Activated CD8-positive, alpha-beta T cell treated with anti-CD3 and anti-CD28 coated beads, Interleukin-2, amount 10 ng/mL, durations not matched to agents 7 days and 5 days (primary cell): ENCODE measurements at places on chromosomes 2 and 18. TPM values are rescaled to one million over a fixed set of nuclear protein-coding genes. Genes with fewer than 3 reads are reported as not detected.
A peak's percentile ranks its signal among the peaks of the same experiment; 100 is the strongest.

- no peak overlapping the region for H3K4me3 ChIP-seq
- peaks cover 12% of the 10 kb centered on the region for H3K4me1 ChIP-seq
- H3K27me3 ChIP-seq = no peaks in the 10 kb centered on the region
- peaks cover 6% of the 10 kb centered on the region for H3K36me3 ChIP-seq
- no peak overlapping the region for H3K27ac ChIP-seq
- no peak for DNase-seq
These were observed 88.0 kb upstream of the ZFP36L2 start for GRCh38 chr2:43314299-43314927.

DNA sequence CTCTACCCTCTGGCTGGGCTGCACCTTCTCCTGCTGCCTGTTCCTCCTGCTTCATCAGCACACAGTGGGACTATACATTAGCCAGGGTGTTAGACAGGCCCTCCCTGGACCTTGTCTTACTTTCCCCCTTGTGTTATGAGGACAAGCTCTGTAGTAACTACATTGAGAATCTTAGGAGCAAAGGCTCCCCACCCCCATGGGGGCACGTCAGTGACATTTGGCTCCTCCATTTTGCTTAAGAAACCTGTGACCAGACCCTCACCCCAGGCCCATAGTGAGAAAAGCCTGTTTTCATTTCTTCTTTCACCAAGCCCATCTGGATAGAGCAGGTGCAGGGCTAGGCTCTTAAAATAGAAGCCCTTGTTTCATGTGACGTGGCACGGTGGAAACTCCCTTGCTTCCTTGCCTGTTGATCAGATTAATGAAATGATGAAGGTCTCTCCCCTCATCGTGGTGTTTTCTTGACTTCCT is 146.7 kb downstream of the RPIA start:
- H3K36me3 ChIP-seq = no peaks in the 10 kb centered on the region
- H3K27ac ChIP-seq = no peak overlapping the region
- H3K4me1 ChIP-seq = no peaks in the 10 kb centered on the region
- no peak for DNase-seq
- no peak overlapping the region for H3K4me3 ChIP-seq
- peaks cover 17% of the 10 kb centered on the region for H3K27me3 ChIP-seq

Gene NTSR2
- total RNA-seq = not detected

Gene LRATD1
- total RNA-seq = not detected

DNA sequence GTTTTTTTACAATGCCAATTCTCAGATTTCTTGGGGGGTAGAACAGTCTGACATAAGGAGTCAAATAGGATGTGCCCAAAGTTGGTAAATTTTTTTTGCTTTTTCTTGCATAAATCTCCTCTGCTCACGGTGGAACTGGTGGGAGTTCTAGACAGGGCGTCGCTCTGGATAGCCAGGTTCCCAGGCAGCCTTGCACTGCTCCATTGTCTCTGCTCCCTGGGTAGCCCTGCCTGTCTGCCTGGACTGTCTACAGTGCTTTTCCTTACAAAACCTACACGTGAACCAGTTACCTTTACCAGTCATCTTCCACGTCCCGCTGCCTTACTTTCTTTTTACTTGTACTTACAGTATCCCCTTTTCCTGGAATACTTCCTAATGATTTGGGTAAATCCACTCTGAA is 117.1 kb downstream of the ZNF407 start:
- H3K27me3 ChIP-seq = no peaks in the 10 kb centered on the region
- H3K4me3 ChIP-seq = no peak overlapping the region
- no peak for DNase-seq

DNA sequence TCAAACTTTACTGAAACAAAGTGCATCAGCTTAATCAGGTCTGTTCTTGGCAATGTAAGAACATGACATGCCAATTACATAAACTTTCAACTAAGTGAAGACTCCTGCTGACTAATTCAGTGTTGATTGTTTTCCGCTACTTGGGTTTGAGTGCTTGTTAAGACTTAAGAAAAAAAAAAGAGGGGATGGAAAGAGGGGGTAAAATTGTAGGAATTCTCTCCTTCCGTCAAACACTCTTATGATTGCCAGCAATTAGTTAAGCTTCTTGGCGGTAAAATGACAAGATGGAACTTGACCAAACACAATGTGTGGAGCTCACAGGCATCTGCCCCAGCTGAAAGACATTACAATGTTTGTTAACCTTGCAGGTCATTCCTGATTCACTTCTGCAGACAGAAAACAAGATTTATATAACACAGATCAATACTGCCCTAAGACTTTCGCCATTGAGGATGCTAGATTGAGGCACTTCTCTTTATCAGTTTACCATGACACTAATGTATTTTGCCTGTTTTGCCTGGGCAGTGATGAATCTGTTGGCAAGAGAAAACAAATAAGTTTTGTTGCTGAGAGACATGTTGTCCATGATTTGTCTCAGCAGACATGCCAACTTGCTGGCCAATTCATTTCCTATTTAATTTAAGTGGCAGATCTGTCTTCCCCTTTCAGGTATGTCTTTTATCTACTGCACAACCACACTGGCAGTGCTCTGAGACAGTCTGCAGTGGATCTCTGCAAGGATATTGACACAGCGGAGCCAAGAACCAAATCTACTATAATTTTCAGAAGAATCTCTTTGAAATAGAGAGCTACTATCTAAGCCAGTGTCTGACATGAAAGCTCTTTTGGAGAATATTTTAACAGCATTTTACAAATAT is 410.0 kb upstream of the KCNH7 start:
- DNase-seq = no peak
- H3K4me3 ChIP-seq = no peak overlapping the region
- no peaks in the 10 kb centered on the region for H3K4me1 ChIP-seq

- peaks cover 7% of the 10 kb centered on the region for H3K27me3 ChIP-seq
- DNase-seq = peak; percentile 53
- H3K4me1 ChIP-seq = peaks cover 38% of the 10 kb centered on the region
- H3K4me3 ChIP-seq = peak overlapping the region; percentile 43
These were observed 288.5 kb downstream of the PDE11A start for GRCh38 chr2:177783835-177784744.

Gene CRYBA2
- not detected for total RNA-seq
